ENCODE measurements at places on chromosomes 6 and 20.
A peak's percentile ranks its signal among the peaks of the same experiment; 100 is the strongest.

- DNase-seq, result no peak
Measured at GRCh38 chr6:32932132-32932868, 8.5 kb downstream of the HLA-DMB start.

DNA sequence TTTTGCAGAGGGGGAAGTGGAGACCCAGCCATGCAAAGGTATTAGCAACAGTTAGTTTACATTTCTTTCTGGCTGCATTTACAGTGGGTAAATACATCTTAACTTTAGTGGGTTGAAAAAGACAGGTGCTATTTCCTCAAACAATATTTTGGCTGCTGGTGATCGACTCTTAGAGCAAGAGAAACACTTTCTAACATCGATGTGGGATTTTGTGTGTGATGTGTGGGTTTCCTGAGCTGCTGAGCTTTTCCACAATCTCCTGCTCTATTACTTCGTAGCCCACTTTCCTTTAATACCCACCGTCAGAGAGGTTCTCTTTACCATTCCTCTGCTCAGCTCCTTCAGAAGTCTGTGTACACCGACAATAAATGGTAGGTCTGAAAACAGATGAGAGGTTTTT lies 339.0 kb downstream of the NRN1 start:
- no peak for DNase-seq

DNA sequence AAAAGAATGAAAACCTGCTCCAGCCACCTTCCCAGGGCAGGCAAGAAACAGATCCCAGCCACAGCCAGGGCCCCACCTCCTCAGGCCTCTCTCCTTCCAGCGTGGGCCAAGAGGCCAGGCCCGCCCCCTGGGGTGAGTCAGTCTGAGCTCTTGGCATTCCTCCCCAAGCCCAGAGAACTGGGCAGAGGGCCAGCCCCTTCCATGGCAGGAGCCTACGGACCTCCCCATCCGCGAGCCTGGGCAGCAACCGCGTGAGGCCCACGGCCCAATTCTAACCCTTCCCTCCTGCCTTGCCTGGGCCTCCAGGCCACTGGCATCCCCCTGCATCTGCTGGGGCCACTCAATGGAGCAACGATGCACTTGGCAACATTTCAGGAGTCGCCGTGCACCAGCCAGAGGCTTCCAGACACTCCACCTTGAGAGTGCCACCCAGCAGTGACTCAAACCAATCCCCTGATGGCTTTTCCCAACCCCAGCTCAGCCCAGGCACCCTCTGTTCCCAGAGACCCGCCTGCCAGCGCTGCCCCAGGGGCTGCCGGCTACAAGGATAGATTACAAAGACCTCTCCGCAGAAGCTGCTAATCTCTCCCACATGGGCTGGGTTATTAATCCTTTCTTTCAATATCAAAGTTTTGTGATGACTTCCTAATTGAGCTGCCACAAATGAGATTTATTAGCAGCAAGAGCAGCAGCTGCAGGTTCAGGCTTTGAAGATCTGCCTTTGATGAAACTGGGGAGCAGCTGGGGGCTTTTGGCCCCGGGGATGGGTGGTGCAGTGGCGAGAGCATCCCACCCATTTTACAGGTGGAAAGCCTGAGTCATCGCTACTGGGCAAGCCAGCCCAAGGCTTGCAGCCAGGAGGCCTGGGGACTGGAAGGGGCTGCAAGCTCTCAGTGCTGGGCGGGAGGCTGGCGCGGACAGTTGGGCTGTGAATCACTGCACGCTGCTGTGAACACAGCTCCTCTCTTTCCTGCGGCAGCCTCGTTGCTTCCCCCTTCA lies 85.7 kb downstream of the NFATC2 start:
- peak; percentile 76 for DNase-seq

DNA sequence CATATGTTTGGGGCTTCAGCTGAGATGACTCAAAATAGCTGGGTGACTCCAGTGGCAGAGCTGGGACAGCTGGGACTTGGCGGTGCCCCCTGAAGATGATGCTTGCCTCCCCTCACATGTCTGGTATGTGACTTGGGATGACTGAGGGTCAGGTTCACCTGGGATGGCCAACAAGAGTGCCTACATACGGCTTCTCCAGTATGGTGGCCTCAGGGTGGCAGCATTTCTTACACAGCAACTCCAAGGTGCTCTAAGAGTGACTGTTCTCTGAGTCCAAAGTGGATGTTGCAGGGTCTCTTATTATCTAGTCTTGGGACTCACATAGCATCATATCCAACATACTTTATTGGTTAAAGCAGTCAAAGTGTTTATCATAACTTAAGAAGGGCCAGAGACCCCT lies 87.8 kb upstream of the CENPW start:
- no peak for DNase-seq

- DNase-seq, result no peak
Measured at GRCh38 chr20:42295592-42295991, 677.4 kb upstream of the CHD6 start.

- DNase-seq, result no peak
Measured at GRCh38 chr6:156396068-156396771, 381.0 kb upstream of the ARID1B start.

DNA sequence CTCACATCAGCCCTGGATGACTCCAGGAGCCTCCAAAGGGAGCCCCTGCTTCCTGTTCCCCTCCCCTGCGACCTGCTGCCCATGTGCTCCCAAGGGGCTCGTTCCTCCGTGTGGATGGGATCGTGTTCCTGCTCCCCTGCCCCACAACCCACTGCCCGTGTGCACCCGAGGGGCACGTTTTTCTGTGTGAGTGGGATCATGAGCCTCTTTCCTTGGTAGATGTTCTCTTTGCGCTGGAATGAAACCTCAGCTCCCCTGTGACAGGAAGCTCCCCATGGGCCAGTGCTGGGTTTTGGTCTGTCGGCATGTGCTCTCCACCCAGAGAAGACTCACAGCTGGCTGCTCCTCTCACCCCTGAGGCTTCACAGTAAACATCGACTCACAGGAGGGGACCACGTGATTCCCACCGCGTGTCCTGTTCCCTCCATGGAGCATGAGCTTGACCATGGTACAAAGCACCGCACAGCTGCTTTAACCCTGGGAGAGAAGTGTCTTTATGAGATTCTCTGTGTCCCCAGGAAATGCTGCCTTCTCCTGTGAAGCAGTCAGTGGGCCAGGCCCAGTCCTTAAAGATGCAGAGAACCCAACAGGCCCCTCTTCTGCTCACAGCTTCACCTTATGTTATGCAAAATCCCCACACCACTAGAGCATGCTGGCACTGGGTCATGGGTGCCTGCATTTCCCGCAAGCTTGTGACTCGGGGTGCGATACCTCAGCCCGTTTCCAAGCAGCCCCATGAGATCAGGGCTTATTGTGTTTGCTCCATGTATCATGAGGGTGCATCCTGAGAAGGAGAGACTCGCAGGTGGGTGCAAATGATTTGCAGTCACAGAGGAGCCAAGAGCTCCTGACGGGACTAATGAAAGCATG lies 215.1 kb downstream of the ERMARD start:
- DNase-seq, result no peak

DNA sequence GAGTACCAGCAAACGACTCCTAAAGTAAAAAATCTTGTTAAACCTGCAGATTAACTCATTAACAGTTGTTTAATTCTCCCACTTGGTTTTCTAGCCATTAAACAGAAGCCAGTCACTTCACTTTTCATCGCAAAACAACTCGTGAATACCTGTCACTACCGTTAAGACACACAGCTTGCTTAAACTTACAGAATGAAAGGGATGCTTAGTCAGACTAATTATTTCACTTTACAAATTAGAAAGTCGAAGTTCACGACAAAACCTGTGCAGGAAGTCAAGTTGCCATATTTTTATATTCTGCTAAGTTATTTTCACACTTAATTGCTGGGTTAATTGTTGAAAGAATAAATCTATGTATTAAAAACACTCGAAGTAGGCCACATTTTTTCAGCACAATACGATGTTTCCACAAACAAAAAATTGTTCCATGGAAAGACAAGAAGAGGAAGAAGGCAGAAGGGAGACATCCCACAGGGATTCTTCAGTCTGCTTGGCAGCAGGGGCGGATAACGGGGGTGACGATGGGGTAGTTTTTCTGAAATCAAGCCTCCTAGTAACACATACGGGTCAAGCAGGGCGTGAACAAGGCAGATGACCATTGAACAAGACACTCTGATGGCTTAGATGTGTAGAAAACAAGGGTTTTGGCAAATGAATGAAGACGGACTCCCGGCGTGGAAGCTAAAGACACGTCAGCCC lies 933 bp downstream of the SSR1 start:
- no peak for DNase-seq

DNA sequence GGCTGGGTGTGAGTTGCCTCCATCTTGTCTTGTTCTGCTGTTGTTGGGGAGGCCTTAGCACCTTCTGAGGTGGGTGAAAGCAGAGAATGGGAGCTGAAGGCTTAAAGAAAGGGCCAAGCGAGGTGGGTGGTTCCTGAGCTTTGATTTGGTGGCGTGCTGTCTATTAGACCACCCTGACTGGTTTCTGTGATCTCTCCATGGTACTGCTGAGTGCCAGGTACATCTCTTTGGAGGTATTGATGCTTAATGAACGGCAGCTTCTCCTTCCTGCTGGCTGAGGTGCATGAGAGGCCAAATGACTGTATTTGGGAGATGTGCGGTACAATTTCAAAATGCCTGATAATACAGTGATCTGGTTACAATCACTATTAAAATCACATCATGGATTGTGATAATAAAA lies 15.4 kb downstream of the RIN2 start:
- no peak for DNase-seq

- peak; percentile 27 for DNase-seq
Measured at GRCh38 chr6:148250975-148251685, 91.5 kb upstream of the SASH1 start.

- no peak for DNase-seq
Measured at GRCh38 chr6:170108890-170109587, 181.8 kb downstream of the DLL1 start.

DNA sequence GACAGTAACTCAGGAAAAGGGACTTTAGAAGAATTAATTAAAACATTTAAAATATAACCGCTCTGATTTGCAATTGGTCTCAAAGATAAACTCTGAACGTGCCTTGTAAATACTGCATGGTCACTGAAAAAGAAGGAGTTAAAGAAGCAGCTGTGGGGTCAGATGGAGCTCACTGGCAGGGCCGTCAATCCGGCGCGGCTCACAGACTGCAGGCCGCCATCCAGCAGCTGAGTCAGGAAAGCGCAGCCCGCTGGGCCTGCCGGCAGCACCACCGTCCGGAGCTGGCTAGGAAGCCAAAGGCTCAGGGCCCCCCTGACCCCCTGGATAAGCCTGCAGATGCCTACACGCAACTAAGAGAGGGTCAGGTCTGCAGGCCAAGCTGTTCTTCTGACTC lies 54.2 kb upstream of the FRMD1 start:
- DNase-seq, result no peak

DNA sequence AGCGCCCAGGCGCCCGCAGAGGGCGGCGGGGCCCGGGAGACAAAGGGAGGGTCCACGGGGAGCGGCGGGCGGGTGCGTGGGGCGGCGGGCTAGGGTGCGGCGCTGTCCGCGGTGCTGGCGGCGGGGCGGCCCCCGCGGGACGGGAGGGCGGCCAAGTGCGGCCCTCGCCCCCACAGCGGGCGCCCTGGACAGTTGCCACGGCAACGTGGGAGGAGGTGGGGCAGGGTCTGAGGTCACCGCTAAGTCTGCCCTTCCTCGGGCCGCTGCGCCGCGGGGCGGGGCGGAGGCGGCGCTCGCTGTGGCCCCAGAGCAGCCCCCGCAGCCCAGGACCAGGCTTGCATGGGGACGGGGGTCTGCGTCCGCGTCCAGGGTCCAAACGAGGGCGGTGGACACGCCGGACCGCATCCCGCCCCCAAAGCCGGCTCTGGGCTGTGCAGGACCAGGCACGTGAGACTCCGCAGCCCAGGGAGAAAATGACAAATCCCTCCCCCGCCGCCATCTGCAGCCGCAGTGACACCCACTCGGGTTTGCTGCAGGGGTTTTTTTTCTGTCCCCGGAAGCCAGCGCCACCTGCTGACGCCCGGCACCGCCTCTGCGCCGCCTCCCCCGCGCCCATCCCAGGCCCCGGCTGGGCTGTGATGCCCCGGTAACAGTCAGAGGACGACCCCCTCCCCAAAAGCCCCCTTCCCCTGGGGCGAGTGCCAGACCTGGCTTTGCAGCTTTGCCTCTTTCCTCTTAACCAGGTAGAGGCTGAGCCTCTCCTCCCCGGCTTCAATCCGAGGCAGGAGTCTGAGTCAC lies 36.8 kb downstream of the YTHDF1 start:
- peak; percentile 58 for DNase-seq

DNA sequence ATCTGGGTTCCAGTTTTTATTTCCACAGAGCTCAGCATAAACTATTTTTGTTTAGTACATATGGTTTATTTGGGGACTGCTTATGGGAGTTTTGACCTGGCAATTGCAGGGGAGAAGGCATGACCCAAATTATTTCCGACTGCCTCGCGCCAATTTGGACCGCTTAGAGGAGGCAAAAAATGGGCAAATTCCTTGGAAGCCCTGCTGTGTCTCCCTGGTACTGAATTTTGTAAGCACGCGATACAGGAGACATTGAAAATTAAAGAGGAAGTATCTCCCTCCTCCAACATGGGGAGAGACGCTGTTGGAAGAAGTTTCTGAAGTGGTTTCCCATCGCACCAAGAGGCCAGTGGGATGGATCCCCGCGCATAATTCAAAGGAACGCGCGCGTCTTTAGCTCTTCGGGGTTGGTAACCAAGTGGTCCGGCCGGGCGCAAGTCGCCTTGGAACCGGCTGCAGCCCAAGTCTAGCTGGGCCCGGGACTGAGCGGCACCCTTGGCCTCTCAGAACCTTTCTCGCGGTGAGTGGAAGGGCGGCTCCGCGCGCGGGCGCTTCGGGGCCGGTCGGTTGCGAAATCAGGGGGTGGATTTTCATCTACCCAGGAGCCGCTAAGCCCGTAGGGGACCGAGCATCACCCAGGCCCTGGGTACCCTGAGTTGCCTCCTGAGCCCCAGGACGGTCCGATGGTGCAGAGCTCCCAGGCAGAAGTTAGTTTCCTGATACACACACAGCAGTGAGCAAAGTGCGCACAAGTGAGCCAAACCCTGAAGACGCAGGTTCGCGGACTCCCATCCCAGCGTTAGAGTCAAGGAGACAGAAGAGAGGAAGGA lies 6.2 kb downstream of the NKX2-2 start:
- DNase-seq, result no peak

- no peak for DNase-seq
Measured at GRCh38 chr20:49636447-49636846, 68.5 kb upstream of the PTGIS start.

GRCh38 chr20:671252-672030 lies 4.2 kb downstream of the SCRT2 start:
- no peak for DNase-seq

DNA sequence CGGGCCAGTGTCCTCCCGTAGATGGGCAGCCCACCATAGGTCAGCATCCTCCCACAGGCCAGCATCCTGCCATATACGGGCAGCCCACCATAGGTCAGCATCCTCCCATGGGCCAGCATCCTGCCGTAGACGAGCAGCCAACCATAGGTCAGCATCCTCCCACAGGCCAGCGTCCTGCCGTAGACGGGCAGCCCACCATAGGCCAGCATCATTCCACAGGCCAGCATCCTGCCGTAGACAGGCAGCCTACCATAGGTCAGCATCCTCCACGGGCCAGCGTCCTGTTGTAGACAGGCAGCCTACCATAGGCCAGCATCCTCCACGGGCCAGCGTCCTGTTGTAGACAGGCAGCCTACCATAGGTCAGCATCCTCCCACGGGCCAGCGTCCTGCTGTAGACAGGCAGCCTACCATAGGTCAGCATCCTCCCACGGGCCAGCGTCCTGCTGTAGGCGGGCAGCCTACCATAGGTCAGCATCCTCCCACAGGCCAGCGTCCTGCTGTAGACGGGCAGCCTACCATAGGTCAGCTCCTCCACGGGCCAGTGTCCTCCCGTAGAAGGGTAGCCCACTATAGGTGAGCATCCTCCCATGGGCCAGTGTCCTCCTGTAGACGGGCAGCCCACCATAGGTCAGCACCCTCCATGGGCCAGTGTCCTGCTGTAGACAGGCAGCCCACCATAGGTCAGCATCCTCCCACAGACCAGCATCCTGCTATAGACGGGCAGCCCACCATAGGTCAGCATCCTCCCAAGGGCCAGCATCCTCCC lies 62.9 kb downstream of the BFSP1 start:
- DNase-seq, result no peak

Data from SW 1271 (cell line).